ENCODE measurements at places on chromosomes 4 and X.
A peak's percentile ranks its signal among the peaks of the same experiment; 100 is the strongest.

DNA sequence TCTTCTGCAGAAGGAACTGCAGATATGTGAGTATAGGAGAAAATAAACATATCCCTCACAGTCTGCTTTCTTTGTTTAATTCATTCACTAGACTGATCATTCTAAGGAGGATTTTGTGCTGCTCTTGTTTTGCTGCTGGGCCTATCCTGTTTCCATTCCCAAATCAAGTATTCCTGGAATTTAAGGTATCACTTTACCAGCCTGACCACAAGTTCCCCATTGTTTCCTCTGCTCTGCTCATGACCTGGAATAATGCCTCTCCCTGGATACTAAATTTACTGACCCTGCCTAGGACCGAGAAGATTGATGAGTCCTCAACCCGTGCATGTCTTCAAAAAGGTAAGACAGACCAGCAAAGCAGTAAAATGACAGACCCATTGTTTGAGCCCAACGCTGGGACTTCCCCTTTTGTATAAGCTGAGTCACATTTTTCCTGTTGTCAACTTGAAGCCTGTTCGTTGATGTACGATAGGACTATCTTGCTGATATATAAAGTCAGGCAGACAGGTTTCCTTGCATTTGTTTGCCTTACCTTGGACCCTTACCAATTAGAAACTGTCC, 85.5 kb upstream of the TET2 start:
- peak; percentile 23 for DNase-seq

DNA sequence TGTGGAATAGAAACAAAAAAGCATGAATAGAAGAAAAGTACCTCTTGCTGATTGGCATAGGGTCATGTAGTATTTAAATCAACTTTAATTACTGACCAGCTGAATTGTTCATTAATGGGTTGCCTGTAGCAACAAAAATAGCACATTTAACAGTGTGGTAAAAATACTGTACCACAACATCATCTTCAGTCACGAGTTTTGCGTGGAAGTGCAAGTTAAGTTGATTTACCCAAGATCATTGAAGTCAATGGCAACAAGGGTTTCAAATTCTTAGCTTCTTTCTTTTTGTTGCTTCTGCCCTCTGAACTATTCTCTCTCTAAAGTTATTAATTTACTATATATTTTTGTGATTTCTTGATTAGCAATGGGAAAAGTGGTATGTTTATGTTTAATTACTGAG, 526.6 kb downstream of the C4orf33 start:
- no peak for DNase-seq

- no peak for DNase-seq
Observed at GRCh38 chr4:76055016-76055415, 19.1 kb upstream of the CXCL11 start.

DNA sequence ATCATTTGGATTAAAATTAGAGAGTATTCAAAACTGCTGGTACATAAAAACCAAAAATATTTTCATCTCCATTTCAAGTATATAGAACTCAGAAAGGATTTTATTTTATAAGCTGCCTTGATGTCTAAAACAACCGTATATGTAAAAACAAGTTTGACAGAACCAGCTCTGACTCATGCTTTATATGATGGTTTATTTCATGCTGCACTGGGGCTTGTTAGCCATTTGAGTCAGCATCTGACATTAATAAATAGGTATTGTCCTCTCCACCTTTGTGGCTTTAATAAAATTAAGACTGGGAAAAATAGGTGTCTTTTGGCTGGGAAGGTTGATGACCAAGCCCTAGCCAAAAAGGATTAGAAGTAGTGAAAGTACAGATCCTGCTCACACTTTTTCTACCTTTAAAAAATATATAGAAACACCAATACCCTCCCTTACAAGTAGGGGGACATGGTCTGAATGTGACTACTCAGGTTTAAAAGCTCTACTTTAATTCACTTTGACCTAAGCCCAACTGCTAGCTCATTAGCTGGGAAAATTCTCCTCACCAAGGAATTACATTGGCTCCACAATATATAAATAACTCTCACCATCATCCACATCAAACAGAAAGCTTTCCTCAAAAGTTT, 228.1 kb downstream of the ADAMTS3 start:
- DNase-seq: no peak

DNA sequence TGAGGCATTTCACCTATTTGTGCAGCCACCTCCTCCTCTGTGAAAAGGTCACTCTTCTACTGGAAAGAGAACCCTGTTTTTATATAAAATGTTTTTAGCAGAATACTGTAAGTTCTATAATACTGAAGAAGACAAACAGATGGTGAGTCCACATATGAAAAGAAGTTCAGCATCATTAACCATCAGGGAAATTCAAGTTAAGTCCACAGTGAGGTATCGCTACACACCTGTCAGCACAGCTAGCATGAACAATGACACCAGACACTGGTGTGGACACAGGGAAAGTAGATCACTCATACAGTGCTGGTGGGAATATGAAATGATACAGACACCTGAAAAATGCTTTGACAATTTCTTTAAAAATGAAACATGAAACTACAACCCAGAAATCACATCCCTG, 133.0 kb downstream of the MAD2L1 start:
- DNase-seq: no peak

DNA sequence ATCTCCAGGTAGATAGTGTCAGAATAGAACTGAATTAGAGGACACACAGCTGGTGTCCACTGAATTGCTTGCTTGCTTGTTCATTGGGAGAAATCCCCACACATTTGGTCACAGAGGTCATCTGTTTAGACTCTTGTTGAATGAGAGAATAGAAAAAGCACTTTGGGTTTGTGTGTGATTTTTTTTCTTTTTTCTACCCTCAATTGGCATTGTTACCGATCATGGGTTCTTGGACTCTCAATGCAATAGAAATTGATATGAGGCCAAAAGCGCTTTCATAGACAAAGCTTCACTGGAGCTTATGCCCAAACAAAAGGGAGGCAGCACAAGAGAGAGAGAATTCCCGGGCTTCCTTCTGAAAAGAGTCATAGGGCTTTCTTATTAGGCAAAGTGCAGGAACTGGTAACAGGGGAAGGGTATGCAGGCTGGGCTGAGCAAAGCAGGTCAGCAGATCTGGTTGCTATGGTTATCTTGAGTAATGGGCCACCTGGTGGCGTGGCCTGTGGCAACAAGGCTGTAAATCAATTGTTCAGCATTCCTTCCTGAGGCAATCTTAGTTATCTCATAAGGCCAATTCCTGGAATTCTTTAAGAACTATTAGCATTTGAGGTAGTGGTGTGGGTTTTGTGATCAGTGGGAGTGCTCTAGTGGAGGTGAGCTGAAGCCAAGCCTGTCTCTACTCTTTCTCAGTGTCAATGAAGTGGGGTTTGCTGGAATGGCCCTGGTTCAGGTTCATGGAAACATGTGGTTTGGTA, 5.3 kb upstream of the GPR82 start:
- DNase-seq: peak; percentile 89
